ENCODE measurements at places on chromosomes 16 and 17. TPM values are rescaled to one million over a fixed set of nuclear protein-coding genes. Genes with fewer than 3 reads are reported as not detected.

DNA sequence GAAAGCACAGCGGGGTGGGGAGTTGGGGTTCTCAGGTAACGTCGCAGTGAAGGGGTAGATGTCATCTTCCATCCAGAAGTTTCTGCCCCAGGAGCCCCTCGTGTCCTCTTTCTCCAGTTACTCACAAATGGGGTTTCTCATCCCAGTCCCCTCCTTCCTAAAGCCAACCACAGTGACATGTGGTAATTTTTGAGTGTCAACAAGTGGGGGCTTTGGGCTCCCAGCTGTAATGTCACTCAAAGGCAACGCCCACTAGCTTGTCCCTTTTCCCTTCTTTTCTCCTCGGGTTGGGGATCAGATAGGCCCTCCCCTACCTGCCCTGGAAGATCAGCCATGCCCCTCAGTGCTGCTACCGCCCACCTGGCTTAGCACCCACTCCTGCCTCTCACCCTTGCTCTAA is 14.4 kb downstream of the IRX5 start:
- no peaks in the 10 kb centered on the region for H3K4me1 ChIP-seq
- H3K4me3 ChIP-seq = no peak overlapping the region
- H3K36me3 ChIP-seq = no peaks in the 10 kb centered on the region
- no peak overlapping the region for H3K27ac ChIP-seq
- H3K27me3 ChIP-seq = no peaks in the 10 kb centered on the region
- DNase-seq = no peak

DNA sequence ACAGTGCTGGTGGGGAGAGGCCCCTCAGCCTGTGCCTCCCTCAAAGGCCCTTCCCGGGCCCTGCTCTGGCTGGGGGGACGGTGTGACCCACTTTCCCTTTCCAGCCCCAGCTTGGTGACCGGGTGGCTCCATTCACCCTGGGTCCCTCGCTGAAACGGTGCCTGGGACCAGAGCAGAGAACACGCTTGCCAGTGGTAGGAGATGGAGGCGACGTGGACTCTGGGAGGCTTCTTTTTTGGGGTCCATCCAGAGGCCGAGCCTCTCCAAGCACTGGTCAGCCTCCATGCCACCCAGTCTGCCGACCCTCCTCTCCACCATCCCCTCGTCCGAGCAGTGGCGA is 7.7 kb downstream of the CENPX start:
- no peak overlapping the region for H3K27ac ChIP-seq
- H3K4me3 ChIP-seq = no peak overlapping the region
- no peaks in the 10 kb centered on the region for H3K27me3 ChIP-seq
- H3K4me1 ChIP-seq = no peaks in the 10 kb centered on the region

- H3K27me3 ChIP-seq = no peaks in the 10 kb centered on the region
- no peaks in the 10 kb centered on the region for H3K4me1 ChIP-seq
- H3K4me3 ChIP-seq = no peak overlapping the region
Observed at GRCh38 chr17:16477255-16477654, 14.7 kb downstream of the LRRC75A start.

PLLP gene
- total RNA-seq = 2.2 TPM

PRSS36 gene
- total RNA-seq = 3.5 TPM

DNA sequence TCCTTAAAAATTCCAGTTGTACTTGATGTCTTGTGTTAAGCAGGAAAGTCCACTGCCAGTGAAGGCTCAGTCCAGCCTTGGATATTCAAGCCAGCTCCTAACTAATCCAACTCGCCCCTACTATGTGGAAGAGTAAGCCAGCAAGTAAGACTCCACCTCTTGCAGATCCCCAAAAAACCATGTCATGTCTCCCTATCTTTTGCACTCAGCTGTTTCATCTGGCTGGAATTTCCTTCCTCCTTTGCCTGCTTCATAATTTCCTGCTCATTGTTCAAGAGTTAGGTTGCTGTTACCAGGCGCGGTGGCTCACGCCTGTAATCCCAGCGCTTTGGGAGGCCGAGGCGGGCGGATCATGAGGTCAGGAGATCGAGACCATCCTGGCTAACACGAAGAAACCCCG is 37.8 kb downstream of the RBBP6 start:
- no peaks in the 10 kb centered on the region for H3K4me1 ChIP-seq
- no peaks in the 10 kb centered on the region for H3K36me3 ChIP-seq
- H3K4me3 ChIP-seq = no peak overlapping the region
- H3K27me3 ChIP-seq = no peaks in the 10 kb centered on the region
- no peak overlapping the region for H3K27ac ChIP-seq

- H3K4me1 ChIP-seq = no peaks in the 10 kb centered on the region
- no peak for DNase-seq
- H3K4me3 ChIP-seq = no peak overlapping the region
Observed at GRCh38 chr16:4695473-4696171, 2.3 kb downstream of the NUDT16L1 start.

HSPB9 gene
- total RNA-seq = not detected

DNA sequence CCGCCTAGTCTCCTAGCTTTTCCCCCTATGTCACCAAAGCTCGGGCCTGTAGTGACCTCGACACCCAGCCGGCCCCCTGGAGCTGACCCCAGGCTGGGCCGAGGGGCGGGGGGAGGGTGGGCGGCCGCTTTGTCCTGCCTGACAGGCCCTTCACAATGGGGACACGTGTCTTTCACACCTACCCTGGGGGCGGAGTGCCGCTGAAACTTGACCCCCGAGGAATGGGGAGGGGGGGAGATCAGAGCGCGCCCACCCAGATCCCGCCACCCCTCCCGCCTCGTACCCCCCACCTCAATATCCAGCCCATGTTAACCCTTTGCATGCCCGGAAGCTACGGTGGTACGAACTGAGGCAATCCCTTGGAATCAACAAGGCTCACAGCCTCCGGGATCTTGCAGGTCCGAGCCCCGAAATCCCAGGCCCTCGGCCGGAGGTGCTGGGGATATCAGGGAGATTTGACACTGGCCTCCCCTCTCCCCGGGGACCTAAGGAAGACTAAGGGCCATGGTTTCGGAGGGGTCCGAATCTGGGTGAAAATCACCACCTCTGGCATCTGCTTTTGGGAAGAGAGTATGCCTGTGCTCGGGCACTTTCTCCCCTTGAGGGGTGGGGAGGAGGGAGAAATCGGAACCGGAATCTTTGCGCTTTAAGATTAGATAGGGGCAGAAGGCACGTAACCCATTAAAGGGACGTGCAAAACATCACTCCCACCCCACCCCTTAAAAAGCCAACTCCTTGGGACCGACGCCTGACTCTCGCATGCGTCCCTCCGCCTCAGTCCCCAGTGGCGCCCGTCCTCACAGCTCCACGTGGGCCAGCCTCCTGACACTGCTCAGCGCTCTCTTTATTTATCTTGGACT is 2.6 kb downstream of the NOG start:
- no peak overlapping the region for H3K27ac ChIP-seq
- no peaks in the 10 kb centered on the region for H3K27me3 ChIP-seq
- H3K36me3 ChIP-seq = no peaks in the 10 kb centered on the region
- DNase-seq = no peak

CDC42EP4 gene
- 62.8 TPM for total RNA-seq

- H3K4me3 ChIP-seq = no peak overlapping the region
- no peaks in the 10 kb centered on the region for H3K27me3 ChIP-seq
- no peaks in the 10 kb centered on the region for H3K36me3 ChIP-seq
- DNase-seq = no peak
- H3K4me1 ChIP-seq = no peaks in the 10 kb centered on the region
- no peak overlapping the region for H3K27ac ChIP-seq
Observed at GRCh38 chr16:1159325-1159972, 6.5 kb downstream of the CACNA1H start.

DNA sequence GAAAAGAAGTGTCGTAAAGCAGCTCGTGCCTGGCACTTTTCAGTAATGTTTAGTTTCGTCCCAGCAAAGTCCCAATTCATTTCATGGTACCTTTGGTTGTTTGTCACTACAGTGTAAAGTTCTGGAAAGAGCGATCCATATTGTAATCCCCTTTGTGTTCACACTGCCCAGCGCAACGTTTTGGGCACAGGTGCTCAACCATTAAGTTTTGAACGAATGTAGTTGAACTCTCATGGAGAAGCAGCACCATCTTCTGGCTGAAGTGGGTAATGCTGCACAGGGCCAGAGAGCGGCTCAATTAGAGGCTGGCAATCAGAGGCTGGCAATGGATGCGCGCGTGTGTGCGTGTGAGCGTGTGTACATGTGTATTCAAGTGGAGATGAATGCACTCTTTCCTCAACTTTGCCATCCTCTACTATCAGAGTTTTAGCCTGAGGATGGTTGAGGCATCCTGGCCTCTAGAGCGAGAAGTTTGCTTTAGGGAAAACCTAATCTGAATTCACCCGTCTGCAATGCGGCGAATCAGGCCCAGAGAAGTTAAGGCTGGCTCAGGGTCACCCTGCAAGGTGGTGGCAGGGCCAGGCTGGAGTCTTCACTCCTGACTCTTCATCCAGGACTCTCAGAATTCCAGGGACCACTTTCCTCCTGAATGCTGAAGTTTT is 29.9 kb downstream of the DYNLL2 start:
- no peak overlapping the region for H3K27ac ChIP-seq
- no peaks in the 10 kb centered on the region for H3K27me3 ChIP-seq
- H3K36me3 ChIP-seq = no peaks in the 10 kb centered on the region
- no peaks in the 10 kb centered on the region for H3K4me1 ChIP-seq

AXIN2 gene
- total RNA-seq = 13.8 TPM

DNA sequence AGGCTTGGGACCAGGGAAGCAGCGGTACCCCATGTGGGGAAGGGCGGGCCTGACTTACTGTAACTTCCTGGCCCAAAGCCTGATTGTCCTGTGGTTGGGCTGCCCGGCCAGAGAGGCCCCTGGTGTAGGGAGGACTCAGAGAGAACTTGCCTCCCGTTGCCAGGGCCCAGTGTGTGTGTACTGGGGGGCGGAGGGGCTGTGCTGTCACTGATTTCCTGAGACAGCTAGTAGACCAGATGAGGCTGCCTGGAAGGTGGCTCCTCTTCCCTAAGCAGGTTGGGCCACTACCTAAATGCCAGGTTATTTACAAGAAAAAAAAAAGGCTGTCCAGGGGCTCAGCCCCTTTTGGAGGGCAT is 16.7 kb downstream of the SOCS3 start:
- H3K4me1 ChIP-seq = no peaks in the 10 kb centered on the region
- H3K27me3 ChIP-seq = no peaks in the 10 kb centered on the region
- peak overlapping the region; percentile 90 for H3K27ac ChIP-seq

- peak overlapping the region; percentile 62 for H3K27ac ChIP-seq
- H3K36me3 ChIP-seq = no peaks in the 10 kb centered on the region
- DNase-seq = peak; percentile 73
- no peaks in the 10 kb centered on the region for H3K4me1 ChIP-seq
- no peak overlapping the region for H3K4me3 ChIP-seq
Observed at GRCh38 chr17:19398301-19399181, 11.6 kb upstream of the MFAP4 start.

GRCh38 chr17:7440834-7441195 is 1.5 kb downstream of the FGF11 start:
- H3K4me1 ChIP-seq = no peaks in the 10 kb centered on the region
- no peak overlapping the region for H3K4me3 ChIP-seq
- no peak overlapping the region for H3K27ac ChIP-seq
- H3K27me3 ChIP-seq = no peaks in the 10 kb centered on the region
- DNase-seq = peak; percentile 67

DNA sequence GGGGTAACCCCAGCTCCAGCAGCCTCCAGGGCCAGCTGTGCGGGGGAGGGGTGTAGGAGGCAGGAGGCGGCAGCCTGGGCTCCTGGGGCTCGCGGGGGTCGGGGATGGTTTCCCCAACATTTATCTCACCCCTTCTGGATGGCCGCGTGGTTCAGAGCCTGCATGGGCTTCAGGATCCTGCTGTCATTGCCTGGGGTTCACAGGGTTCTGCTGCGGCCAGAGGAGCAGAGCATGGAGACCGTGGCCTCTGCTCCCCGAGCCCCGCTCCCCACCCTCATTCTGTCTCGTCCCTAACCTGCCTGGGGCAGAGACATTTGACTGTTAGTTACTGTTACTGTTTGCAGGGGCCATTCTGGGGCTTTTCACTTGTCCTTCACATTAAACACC is 4.9 kb downstream of the MYADML2 start:
- no peak for DNase-seq
- no peaks in the 10 kb centered on the region for H3K27me3 ChIP-seq
- H3K4me3 ChIP-seq = no peak overlapping the region
- no peaks in the 10 kb centered on the region for H3K36me3 ChIP-seq
- no peaks in the 10 kb centered on the region for H3K4me1 ChIP-seq
- H3K27ac ChIP-seq = no peak overlapping the region

TNP2 gene
- total RNA-seq = not detected

DNA sequence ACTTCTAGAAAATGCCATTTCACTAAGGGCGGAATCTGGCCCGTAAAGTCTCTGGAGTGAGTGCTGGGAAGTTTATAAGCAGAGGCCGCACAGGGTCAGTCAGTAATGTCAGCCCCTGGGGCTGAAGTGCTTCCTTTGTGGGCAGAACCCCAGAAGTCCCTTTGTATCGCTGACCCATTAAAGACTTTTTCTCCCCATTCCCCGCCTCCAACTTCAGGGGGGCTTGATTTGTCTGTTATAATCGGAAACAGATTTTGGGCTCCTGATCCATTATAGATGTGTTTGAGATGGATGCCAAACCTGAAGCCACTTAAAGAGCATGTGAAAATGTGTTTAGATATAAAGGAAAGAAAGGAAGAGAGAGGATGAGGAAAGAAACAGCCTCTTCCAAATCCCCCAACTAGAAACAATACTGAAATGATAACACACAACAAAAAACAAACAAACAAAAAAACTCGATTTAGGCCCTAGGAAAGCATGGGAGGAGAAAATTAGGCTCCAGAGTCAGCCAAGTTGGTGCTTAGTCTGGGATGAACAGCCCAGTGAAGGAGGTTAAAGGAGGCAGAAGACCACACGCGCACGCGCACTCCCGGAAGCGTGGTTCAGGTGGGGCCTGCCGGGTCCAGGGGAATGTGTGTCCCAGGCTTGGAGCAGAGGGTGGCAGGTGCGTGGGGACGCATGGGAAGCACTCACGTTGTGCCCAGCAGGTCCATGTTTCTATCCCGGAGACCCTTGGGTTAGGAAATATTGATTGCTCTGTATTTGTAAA is 27.1 kb downstream of the MSI2 start:
- H3K4me1 ChIP-seq = no peaks in the 10 kb centered on the region
- H3K27ac ChIP-seq = no peak overlapping the region
- no peaks in the 10 kb centered on the region for H3K36me3 ChIP-seq
- no peak overlapping the region for H3K4me3 ChIP-seq
- no peaks in the 10 kb centered on the region for H3K27me3 ChIP-seq

GRCh38 chr17:225551-225950 is 44.1 kb upstream of the DOC2B start:
- H3K4me1 ChIP-seq = no peaks in the 10 kb centered on the region
- no peaks in the 10 kb centered on the region for H3K36me3 ChIP-seq
- no peak overlapping the region for H3K27ac ChIP-seq
- no peak overlapping the region for H3K4me3 ChIP-seq
- peak; percentile 57 for DNase-seq

NACA2 gene
- not detected for total RNA-seq

DNA sequence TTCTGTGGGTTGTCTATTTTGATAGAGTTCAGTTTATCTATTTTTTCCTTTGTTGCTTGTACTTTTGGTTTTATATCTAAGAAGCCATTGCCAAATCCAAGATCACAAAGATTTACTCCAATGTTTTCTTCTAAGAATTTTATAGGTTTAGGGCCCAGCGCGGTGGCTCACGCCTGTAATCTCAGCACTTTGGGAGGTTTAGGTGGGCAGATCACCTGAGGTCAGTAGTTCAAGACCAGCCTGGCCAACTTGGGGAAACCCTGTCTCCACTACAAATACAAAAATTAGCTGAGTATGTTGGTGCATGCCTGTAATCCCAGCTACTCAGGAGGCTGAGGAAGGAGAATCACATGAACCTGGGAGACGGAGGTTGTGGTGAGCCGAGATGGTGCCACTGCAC is 13.7 kb upstream of the ITGA3 start:
- H3K27ac ChIP-seq = no peak overlapping the region
- H3K36me3 ChIP-seq = no peaks in the 10 kb centered on the region
- no peak overlapping the region for H3K4me3 ChIP-seq

STAC2 gene
- total RNA-seq = 53.3 TPM

Measured in aorta (tissue), 5 donors.